ENCODE measurements at places on chromosomes 13 and 19.

DNA sequence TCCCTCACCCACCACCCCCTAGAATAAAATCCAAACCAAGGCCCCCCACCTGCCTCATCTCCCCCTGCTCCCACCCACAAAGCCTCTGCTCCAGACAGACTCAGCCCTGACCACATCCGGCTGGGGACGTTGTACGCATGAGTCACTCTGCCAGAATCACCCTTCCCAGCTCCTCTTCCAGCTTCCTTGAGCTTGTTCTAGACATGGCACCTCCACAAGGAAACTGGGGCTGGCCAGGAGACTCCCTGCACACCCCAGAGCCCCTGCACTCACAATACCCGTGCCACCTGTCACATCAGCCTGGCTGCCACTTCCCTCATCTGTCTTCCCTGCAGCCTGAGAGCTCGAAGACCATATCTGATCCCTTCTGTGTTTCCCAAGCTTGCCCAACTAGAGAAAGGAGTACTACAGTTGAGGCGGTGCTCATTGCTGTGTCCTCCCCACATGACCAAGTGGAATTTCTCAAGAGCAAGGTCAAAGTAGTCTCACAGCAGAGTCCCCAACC, 9.7 kb downstream of the DEDD2 start:
- DNase-seq, result no peak

GRCh38 chr19:2246801-2247361, 2.2 kb upstream of the AMH start:
- no peak for DNase-seq

- DNase-seq, result peak; percentile 40
Measured at GRCh38 chr13:28423010-28423409, 71.9 kb downstream of the FLT1 start.

DNA sequence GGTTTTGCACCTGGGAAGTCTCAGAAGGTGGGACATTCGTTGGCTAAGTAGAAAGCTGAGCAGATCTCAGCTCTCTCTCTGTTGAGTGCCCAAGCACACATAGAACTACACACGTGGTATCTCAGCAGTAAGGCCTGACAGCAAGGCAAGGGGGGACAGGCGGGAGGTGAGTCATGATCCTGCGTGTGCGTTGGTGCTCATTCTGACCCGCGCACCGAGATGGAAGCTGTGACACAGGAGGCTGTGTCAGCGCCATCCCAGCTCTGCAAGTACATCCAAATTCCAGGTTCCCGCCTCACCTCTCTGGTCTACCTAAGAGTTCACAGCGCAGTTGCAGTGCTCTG, 135.7 kb downstream of the USP12 start:
- no peak for DNase-seq

DNA sequence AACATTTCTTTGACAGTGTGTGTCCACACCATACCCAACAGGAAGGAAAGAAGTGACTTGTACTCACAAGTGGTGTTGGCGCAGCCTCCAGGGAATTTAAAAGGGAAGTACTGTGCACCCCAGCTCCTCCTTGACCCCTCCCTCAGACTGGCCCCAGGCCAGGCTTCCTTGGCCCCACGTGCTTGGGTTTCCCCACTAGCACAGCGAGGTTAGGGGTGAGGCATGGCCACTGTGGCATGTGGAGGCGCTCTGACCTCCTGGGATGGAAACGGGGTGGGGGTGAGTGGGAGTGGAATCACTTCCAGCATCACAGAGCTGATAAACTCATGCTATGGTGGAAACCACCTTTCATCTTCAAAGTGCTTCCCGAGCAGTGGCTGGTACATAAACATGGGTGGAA, 168.6 kb downstream of the ZNF536 start:
- no peak for DNase-seq

GRCh38 chr19:30857966-30858490, 485.8 kb downstream of the ZNF536 start:
- no peak for DNase-seq

DNA sequence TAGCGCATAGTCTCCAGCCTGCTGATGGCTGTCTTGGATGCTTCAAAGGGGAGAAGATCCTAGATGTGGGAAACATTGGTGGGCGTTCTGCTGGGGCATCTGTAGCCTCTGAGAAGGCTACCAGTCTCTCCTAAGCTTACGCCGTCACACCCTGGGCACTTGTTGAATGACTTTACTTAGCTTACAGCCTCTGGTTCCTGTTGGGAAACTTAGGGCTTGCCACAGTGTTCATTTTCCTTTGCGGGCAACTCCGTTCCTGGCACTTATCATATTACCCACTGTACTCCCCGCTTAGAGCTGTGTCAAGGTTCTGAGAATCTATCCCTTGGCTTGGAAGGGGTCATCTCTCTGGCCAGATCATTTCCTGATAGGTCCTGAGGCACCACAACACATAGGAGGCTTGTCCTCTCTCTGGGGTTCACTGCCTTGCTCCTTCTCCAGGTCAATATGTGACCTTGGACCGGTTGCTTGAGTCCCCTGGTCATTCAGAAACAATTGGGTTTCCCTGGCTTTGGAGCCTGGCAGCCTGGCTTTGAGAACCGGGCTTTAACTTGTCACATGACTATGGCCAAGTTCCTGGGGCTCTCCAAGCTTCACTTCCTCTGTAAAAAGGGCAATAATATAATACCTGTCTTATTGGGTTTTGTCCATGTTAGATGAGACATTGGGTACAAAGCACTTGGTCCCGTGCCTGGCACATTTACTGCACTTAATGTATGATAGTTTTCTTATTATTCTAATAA, 20.5 kb upstream of the ALOX5AP start:
- DNase-seq, result no peak

DNA sequence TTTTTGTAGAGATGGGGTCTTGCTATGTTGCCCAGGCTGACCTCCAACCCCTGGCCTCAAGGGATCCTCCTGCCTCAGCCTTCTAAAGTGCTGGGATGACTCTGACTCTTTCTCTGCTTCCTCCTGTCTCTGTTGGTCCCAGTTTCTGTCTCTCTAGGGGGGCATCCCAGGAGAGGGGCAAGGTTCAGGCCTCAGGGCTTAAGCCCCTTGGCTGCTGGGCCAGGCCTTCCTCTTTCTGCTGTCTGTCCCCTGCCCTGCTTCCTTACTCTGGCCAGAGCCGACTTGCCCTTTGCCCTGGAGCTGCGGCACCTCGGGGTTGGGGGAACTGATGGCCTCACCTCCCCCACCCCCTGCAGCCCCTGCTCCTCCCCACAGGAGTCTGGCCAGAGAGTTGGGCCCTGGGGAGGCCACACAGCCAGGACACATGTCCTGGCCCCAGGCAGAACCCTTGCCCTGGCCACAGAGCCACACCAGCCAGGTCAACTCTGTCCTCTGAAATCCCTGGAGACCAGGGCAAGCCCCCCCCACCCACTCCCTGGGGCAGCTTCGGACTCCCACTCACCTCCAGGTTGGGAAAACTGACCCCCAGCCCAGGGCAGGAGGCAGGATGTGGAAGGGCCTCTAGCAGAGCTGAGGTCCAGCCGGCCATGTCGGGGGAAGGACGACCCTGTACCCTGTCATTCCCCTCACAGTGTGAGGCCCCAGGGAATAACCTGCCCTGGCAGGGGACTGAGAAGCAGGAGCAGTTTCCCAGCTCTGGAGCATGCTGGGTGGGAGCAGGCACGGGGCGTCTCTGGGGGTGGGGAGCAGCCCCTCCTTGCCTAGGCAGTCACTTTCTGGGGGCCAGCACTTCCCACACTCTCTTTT, 23.7 kb downstream of the CEBPA start:
- DNase-seq, result no peak

DNA sequence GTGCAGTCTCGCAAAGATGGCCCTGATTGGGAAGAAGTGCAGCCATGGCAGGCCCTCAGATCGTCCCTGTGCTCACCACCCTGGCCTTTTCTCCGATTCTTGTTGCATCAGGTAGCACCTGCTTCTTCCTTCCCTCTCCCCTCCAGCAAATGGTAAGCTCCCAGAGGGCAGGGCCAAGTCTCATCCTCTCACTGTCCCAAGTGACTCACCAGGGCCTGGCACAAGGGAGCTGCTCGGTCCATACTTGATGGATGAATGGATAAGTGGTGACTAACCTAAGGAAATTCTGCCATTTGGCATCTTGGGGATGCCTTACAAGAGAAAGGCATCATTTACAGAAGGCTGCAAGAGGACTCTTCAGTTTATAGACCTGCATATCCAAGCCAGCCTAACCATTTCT, 84.9 kb downstream of the ZIC5 start:
- DNase-seq, result no peak

GRCh38 chr13:110471156-110471832, 90.2 kb downstream of the RAB20 start:
- DNase-seq, result peak; percentile 58

GRCh38 chr19:23699521-23699860, 12.5 kb upstream of the ZNF675 start:
- DNase-seq, result no peak

GRCh38 chr19:33496038-33496895, 25.3 kb downstream of the PEPD start:
- no peak for DNase-seq

- no peak for DNase-seq
Measured at GRCh38 chr13:38348861-38349389, 726 bp upstream of the UFM1 start.

GRCh38 chr13:99505814-99506269, 4.6 kb downstream of the TM9SF2 start:
- DNase-seq, result no peak

GRCh38 chr13:30504081-30504480, 38.3 kb upstream of the HMGB1 start:
- DNase-seq, result peak; percentile 55

- no peak for DNase-seq
Measured at GRCh38 chr13:93147946-93148345, 78.7 kb upstream of the GPC6 start.

DNA sequence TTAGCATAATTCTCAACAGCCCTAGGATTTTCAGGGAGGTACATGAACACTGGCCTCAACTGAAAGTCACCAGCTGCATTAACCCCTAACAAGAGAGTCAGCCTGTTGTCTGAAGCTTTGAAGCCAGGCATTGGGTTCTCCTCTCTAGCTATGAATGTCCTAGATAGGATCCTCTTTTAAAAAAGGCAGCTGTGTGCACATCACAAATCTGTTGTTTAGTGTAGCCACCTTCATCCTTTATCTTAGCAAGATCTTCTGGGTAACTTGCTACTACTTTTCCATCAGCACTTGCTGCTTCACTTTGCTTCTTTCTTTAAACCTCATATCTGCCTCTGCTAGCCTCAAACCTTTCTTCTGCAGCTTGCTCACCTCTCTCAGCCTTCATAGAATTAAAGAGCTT, 1692.1 kb downstream of the EFNB2 start:
- DNase-seq, result no peak

- DNase-seq, result no peak
Measured at GRCh38 chr19:50214699-50215543, 11.5 kb downstream of the MYH14 start.

GRCh38 chr13:38564256-38565150, 122.4 kb upstream of the FREM2 start:
- DNase-seq, result no peak

DNA sequence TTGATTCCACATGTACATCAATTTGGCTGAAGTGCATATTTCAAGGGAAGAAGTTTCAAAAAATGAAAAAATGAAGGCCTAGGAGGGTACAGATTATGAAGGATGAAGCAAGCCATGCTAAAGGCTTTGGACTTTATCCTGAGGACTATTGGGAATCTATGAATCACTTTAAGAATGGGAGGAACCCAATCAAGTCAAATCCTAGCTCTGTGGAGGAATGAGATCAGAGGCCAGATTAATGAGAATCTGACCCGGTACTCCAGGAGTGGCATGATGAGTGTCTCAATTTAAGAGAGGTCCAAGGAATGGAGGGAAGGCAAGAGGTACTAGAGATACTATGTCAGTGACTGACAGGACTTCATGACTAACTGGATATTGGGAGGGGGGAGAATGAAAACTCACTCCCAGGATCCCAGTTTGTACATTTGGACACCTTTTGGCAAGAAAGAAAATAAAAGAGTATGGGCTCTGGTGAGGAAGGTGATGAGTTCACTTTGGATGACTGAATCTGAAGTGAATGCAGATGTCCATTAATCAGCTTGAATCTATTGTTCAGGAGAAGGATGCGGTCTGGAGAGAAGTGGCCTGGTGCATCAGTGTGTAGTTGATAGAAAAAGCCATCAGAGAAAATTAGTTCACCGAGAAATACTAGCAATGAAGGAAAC, 349.0 kb downstream of the EFNB2 start:
- DNase-seq, result no peak

GRCh38 chr19:10952809-10953208, 8.0 kb upstream of the SMARCA4 start:
- no peak for DNase-seq

DNA sequence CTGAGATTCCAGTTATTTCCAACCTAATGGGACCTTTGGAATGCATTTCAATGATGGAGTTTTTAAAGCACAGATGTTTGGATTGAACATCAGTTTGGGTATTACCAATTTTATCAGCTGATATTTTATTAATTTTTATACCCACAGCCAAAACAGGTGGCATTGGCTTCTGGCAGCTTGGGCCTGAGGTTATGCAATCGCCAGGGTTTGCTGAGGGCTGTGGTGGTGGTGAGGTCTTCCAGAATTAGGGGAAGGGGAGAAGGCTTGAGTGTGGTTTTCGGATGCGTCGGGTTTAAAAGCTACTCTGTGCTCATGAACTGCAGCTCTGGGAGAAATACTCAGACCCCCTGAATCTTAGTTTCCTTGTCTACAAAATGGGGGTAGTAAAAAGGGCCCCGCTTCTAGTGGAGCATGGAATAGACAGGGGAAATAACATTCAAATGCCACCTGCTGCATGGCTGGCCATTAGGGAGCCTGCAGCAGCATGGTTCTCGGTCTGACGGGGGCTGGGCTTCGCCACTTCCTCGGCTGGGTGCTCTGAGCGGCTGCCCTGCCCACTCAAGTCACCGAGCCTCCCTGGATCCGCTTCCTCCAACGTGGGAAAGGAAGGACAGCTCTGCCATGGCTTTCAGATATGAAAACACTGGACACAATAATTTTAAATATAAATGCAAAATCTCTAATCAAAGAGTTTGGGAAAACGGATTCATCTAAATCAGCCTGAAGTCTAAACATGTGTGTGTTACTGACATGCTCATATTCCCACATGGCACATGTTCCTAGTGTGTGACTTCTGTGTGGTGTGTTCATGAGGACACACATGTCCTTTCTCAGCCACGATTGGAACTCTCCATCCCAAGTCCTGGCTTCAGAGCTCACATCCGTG, 35.2 kb downstream of the ADPRHL1 start:
- DNase-seq, result no peak

GRCh38 chr13:65725006-65725405, 1505.1 kb downstream of the PCDH9 start:
- no peak for DNase-seq
